ENCODE measurements at places on chromosomes 16 and 17.
A peak's percentile ranks its signal among the peaks of the same experiment; 100 is the strongest.

DNA sequence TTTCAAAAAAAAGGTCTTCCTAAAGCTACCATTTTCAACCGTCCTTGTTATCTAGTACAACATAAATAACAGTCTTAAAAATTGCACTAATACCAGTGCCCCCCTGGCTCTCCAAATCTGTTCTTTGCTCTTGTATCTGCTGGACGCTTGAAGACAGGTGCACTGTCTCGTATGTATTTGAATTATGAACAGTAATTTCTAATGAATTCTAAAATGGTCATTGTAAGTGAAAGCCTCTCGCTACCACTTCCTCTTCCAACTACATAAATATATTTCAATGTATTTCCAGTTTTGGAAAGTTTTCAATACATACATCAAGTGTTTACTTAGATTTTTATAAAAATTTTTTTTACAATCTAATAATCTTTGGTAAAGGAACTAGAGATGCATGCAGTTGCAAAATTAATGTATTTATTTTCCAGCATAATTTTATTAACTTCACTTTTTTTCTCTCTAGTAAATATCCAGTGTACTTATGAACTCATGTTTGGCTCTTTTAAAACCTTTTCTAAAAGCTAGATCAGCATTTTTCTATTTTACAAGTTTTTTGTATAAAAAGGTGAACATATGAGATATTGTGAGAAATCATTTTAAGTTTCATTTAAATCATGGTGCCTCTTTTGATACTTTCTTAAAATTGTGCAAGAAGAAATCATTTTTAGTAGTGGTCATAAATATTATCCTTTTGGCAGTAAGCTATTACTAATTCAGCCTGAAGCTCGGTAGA, 31.0 kb downstream of the ERCC4 start:
- H3K27me3 ChIP-seq: no peaks in the 10 kb centered on the region
- H3K4me1 ChIP-seq: no peaks in the 10 kb centered on the region
- DNase-seq: no peak
- no peak overlapping the region for H3K4me3 ChIP-seq
- no peak overlapping the region for H3K27ac ChIP-seq

GRCh38 chr17:77590951-77591735, 367.4 kb upstream of the TNRC6C start:
- no peak for DNase-seq
- no peaks in the 10 kb centered on the region for H3K36me3 ChIP-seq
- H3K4me3 ChIP-seq: no peak overlapping the region
- no peaks in the 10 kb centered on the region for H3K27me3 ChIP-seq

- DNase-seq: no peak
- no peak overlapping the region for H3K27ac ChIP-seq
- no peak overlapping the region for H3K4me3 ChIP-seq
- no peaks in the 10 kb centered on the region for H3K27me3 ChIP-seq
Measured at GRCh38 chr16:53668869-53669268, 34.8 kb downstream of the RPGRIP1L start.

DNA sequence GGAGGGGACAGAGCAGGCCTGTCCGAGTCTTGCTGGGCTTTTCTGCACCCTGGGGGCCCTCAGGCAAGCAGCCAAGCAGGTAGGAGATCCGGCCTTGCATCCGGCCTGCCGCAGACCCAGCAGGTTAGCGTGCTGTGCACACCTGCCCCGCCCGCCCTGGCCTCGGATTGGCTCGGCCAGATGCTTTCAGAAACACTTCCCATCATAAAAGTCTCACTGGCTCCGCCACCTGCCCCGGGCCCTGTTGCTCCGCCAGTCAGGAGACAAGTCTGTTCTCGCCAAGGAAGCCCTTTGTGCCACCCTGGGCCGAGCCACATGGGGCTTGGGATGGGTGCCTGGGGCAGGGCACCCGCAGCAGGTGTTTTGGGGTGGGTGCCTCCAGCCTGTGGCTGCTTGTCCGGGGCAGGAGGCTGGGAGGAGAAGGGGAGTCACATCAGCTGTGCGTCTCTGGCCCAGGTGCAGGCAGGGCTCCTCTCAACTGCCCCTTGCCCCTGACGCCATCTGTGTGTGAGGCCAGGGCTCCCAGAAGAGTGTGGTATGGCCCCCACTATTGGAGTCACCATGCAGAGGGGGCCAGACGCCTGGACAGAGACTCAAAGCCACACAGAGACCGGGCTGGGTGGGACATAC, 228.2 kb upstream of the GSE1 start:
- peak; percentile 7 for DNase-seq
- H3K27ac ChIP-seq: no peak overlapping the region
- H3K4me1 ChIP-seq: peaks cover 8% of the 10 kb centered on the region
- no peak overlapping the region for H3K4me3 ChIP-seq

GRCh38 chr17:82489851-82490511, 29.6 kb upstream of the FOXK2 start:
- no peak for DNase-seq
- no peaks in the 10 kb centered on the region for H3K27me3 ChIP-seq
- peaks cover 7% of the 10 kb centered on the region for H3K4me1 ChIP-seq

DNA sequence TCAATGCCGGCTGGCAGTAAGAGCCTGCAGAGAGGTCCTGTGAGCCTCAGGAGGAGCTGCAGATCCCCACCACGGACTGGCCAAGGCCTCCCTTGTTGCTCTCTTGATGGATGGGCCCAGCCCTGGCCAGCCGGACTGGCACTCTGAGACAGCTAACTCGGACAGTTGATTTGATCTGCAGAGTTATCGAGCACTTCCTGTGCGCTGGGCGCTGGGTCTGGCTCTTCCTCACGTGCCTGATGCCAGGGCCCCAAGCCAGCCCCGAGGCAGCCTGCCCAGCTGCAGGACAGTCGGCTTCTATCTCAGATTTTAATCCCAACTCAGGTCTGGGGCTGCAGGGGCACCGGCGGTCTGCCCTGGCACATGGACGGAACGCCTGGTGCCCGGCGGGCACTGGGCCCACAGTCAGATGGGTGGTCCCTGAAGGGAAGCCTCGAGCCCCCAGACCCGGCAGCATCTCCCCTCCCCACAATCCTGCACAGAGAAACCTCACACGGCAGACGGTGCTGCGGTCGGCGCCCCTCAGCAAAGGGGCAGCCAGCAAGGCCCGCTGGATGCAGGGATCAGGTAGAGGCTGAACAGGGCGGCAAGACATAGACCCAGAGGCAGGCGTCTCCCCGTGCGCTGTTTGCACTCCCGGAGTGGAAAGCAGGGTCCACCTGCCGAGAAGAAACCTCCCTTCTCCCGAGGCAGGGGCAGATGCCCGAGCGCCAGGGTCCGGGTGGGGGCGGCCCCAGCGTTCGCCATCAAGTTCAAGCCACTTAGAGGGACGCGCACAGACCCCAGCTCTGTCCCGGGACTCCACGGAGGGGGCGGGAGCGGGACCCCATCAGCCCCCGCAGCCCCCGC, 34.0 kb downstream of the TIMM22 start:
- peaks cover 36% of the 10 kb centered on the region for H3K36me3 ChIP-seq
- peak overlapping the region; percentile 55 for H3K4me3 ChIP-seq
- peaks cover 70% of the 10 kb centered on the region for H3K4me1 ChIP-seq

- H3K4me3 ChIP-seq: no peak overlapping the region
- H3K4me1 ChIP-seq: peaks cover 9% of the 10 kb centered on the region
- no peak for DNase-seq
- peaks cover 4% of the 10 kb centered on the region for H3K36me3 ChIP-seq
- H3K27me3 ChIP-seq: no peaks in the 10 kb centered on the region
Measured at GRCh38 chr16:88758227-88758943, 26.6 kb downstream of the PIEZO1 start.

- H3K4me3 ChIP-seq: no peak overlapping the region
- H3K36me3 ChIP-seq: no peaks in the 10 kb centered on the region
- no peak for DNase-seq
- H3K4me1 ChIP-seq: no peaks in the 10 kb centered on the region
Measured at GRCh38 chr17:44648963-44649362, 7.3 kb upstream of the MEIOC start.

GRCh38 chr16:85935974-85936760, 37.2 kb downstream of the IRF8 start:
- H3K36me3 ChIP-seq: no peaks in the 10 kb centered on the region
- H3K4me1 ChIP-seq: no peaks in the 10 kb centered on the region
- no peak overlapping the region for H3K4me3 ChIP-seq
- DNase-seq: no peak

- no peaks in the 10 kb centered on the region for H3K27me3 ChIP-seq
- H3K4me3 ChIP-seq: no peak overlapping the region
- no peaks in the 10 kb centered on the region for H3K4me1 ChIP-seq
- no peaks in the 10 kb centered on the region for H3K36me3 ChIP-seq
- no peak overlapping the region for H3K27ac ChIP-seq
Measured at GRCh38 chr17:68942389-68942788, 12.8 kb downstream of the ABCA8 start.

GRCh38 chr16:14202095-14202494, 131.0 kb downstream of the MRTFB start:
- peaks cover 35% of the 10 kb centered on the region for H3K4me1 ChIP-seq
- peak overlapping the region; percentile 34 for H3K4me3 ChIP-seq
- H3K27me3 ChIP-seq: no peaks in the 10 kb centered on the region
- no peak overlapping the region for H3K27ac ChIP-seq
- DNase-seq: no peak

GRCh38 chr16:57026778-57027062, 37.4 kb downstream of the NLRC5 start:
- no peak overlapping the region for H3K4me3 ChIP-seq
- peaks cover 56% of the 10 kb centered on the region for H3K4me1 ChIP-seq
- H3K27me3 ChIP-seq: no peaks in the 10 kb centered on the region
- DNase-seq: no peak
- peaks cover 16% of the 10 kb centered on the region for H3K36me3 ChIP-seq

- H3K36me3 ChIP-seq: no peaks in the 10 kb centered on the region
- peaks cover 36% of the 10 kb centered on the region for H3K4me1 ChIP-seq
- DNase-seq: peak; percentile 67
- H3K27me3 ChIP-seq: no peaks in the 10 kb centered on the region
Measured at GRCh38 chr17:28552176-28552999, at the start of gene UNC119. UNC119 (minus strand) TSS chr17:28552624; CDS start chr17:28552557, 67 bp downstream.

DNA sequence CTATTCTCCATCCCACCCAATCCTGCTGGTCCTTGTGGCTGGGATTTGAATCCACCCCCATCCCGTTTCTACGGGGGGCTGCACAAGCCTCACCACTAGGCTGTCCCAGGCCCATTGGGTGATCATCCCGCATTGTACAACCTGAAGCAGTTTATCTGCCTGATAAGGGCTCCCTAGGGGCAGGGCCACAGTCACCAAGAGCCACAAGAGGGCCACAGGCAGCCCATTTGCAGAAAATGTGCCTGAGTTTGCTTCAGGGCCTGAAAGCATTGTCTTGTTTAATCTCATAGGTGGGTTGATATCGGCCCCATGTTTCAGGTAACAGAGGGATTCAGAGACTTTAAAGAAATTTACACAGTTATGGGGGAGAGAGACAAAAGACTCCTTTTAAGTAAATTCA, 245.0 kb downstream of the CPPED1 start:
- no peaks in the 10 kb centered on the region for H3K4me1 ChIP-seq
- DNase-seq: no peak
- H3K27me3 ChIP-seq: no peaks in the 10 kb centered on the region
- no peak overlapping the region for H3K27ac ChIP-seq
